ENCODE measurements at places on chromosomes 4 and X.

DNA sequence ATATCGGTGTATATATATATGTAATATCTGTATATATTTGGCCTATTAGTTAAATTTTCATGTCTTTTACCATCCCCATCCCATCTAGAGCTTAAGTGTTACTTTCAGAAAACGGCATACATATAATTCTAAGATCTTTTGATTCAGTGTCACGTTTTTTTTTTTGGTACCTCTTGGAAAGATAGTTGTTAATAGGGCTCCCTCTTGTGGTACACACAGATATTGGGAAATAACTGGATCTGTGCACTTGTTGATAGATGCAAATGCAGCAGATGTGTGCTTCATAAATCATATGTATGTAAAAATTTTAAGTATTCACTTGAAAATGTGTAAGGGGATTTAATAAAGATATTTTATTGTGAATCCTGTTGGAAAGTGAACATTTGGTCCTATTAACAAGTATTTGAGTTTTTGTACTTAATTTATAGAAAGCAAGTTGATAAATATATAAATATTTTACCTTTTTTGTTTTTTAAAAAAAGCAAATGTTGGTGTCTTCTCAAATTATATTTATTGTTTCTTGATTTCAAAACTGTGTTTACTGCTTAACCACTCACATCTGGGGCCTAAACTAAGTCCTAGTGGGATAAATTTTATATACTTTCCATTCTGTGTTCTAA lies 74.7 kb downstream of the PAQR3 start:
- peak; percentile 12 for DNase-seq

DNA sequence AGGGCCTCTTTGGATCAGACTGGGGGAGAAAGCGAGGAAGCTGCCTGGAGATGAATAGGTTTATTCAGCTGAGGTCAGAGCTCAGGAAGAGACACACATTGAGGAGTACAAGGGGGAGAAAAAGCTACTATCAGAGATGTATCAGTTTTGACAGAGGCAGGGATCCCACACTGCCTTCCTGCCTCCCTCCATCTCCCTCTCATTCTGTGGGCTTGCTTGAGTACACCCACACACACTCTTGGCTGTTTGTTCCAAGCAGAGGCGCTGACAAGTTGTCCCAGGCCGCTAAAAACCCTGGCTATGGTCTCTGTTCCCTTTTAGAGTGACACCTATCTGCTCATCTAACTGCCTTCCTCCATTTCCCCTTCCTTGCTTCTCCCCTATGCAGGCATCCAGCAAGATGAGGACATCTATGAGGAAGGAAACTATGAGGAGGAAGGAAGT lies 5.2 kb downstream of the TSPYL2 start:
- DNase-seq, result no peak

GRCh38 chrX:73562458-73562857 lies 539 bp upstream of the CHIC1 start:
- no peak for DNase-seq

DNA sequence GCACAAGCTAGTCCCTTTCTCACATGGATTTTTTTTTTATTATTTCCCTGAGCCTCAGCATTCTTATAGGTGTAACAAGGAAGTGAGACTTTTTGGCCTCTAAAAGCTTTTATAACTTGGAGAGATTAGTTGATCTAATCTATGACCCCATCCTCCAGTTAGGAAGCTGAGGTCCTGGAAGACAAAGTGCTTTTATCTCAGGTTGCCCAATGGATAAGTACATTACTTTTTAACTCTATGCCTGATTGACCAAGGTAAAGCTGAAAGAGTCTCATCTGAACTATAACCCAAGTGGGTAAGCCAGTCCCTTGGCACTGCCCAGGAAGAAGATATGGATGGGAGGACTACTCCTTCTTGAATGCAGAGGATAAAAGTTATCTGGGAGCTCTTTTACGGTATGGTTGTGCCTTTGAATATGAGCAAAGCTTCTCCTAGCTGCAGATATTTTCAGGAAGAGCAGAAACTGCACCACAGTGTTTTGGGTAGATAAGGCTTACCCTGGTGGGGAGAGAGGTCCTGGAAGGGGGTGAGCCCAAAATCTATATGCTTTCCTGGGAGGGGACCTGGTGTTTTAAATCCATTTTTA lies 40.2 kb downstream of the VSIG4 start:
- no peak for DNase-seq

DNA sequence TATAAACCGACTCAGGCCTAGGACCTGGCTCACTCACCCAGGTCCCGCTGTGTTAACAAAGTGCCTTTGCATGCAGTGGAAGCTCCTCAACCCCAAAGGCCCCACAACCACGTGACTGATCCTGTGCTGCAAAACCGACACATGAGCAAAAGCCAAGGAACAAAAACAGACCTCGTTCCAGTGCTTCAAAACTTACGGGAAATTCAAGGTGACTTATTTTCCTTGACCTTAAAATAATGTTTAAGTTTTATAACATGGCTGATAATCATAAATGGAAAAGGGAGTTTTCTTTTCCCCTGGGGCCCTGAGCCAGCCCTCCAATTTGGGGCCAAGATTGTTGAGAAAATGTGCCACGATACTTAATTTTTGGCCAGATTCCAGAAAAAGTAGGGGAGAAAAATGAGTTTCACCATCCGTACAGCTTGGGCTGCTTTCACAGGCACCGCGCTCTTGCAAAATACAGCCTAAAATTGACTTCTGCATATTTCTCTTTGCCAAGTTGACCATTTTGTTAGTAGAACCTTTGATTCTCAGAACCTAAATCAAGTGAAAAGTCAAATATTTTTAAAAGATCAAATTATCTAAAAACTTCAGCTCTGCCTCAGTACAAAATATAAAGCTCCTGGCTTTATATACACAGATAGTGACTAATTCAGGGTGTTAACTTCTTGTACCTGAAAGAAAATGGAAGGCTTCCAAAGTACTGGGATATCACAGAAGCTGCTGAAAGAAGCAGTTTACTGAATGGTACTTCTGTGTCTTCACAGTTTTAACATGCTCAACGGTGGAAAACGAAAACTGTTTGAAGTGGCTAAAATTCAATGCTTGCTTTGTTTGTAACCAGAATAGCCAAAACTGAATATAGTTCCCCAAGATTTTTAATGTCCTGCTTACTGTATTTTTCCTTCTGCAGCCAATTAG lies 93.8 kb downstream of the APBB2 start:
- no peak for DNase-seq

Measured in activated T-helper 1 cell treated with anti-CD3 and anti-CD28 coated beads, Interleukin-12 subunit alpha, Interleukin-12 subunit beta, Interleukin-2, Interleukin-4 antibody, amounts not matched to agents 30 ng/mL and 10 ng/mL and 1 ng/mL, durations not matched to agents 14 hours and 24 hours and 36 hours (primary cell).